ENCODE measurements at places on chromosomes 5 and 9.
A peak's percentile ranks its signal among the peaks of the same experiment; 100 is the strongest.

DNA sequence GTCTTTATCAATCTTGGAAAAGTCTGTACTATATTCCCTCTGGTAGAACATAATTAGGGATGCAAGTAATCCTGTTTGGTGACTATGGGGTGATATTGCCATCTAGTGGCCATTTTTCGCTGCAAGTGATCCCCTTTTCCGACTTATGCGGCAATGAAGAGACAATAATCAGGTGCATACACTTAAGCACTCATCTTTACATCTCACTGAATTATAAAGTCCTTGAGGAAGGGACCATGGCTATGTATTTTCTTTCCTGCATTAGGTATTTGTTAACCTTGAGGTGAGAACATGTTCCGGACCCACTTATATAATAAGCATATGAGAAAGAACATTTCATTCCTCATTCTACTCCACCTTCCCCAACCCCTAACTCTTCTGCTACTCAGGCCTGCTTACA, 19.6 kb upstream of the LIX1 start:
- peak; percentile 76 for DNase-seq

DNA sequence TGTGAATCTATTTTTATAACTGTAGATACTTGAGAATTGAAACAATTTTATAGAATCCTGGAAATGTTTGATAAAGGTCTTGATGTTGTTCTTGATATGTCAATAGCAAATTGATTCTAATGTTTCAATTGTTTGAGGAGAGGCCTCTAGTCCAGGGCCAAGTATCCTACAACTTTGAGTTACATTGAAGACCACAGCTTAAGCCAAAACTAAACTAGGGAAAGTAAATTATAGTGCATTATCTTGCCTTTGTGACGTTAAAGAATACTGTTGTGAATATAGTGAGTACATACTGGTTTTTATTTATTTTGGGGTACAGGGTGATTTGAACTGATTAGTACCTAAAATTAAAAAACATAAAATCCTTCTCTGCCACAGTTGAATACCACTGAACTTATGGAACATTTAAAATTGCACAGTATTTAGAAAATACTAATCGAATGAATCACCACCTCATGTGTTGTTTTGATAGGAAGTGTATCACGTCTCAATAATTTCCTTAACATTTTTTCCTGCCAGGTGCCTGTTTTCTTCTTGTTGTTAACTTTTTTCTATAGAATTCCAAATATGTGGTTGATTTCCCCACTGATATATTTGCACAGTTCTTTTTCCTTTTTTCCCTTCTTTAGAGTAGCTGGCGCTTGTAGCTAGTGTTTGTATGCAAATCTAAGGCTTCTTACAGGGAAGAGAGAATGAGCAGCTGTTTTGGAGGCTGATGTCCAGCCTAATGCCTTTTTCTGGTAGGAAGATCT, 12.5 kb downstream of the ARHGEF28 start:
- DNase-seq, result peak; percentile 98

DNA sequence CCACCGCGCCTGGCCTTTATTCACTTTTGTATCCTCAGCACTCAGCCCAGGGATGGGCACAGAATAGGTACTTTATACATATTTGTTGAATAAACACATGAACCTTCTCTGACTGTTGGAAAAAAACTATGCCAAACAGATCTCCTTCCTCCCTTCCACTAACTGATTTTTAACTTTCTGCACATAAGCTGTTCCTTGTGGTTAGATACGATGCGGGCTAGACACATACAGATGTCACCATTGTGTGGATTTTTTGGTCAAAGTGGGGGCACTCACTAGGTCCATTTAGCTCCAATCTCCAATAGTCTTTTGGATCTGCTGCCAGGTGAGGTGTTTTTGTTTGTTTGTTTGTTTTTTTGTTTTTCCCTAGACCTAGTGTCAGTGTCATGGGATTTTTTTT, 5.1 kb downstream of the TEX48 start:
- no peak for DNase-seq

- DNase-seq, result no peak
These were observed 7.1 kb upstream of the TEX48 start for GRCh38 chr9:114688909-114689610.

GRCh38 chr9:16385590-16385989, 484.9 kb downstream of the BNC2 start:
- peak; percentile 80 for DNase-seq

DNA sequence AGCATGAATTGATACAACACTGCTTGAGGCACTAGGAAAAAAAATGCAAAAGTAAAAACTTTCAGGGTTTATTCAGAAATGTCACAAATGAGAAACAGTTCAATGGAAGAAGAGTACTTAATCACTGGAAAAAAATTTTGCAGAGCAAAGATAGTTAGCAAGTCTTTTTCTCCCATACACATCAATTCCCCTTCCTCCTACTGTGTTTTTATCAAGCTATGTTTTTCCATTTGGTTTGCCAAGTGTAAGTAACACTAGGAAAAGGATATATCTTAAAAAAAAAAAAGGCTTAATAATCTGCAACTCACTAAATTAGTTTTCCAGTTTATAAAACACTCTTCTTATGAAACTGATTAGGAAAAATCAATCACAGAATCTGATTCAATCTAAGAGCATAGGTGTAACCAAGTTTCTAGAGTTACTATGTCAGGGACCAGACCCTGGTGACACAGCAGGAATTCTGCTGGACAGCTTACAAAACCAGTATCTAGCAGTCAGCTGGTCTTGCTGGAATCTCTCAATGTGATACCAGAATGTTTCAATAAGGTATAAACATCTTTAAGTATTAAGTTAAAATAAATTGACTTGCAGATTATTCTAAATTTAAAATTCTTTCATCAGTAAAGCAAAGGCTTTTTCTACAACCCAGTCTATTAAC, 34.7 kb downstream of the RNF145 start:
- no peak for DNase-seq
